ENCODE measurements at places on chromosomes 2 and 18.

- DNase-seq: no peak
Measured at GRCh38 chr2:130791617-130791939, 36.2 kb downstream of the AMER3 start.

GRCh38 chr2:96152304-96153161 is 7.3 kb upstream of the DUSP2 start:
- no peak for DNase-seq

- DNase-seq: no peak
Measured at GRCh38 chr2:3485166-3485565, 34.2 kb downstream of the ADI1 start.

- DNase-seq: no peak
Measured at GRCh38 chr2:129267559-129267958, 711.9 kb upstream of the RAB6C start.

- no peak for DNase-seq
Measured at GRCh38 chr2:116717832-116718231, 1096.7 kb upstream of the DDX18 start.

Data from dermis blood vessel endothelial cell (primary cell).